ENCODE measurements at places on chromosomes 11 and 22.

DNA sequence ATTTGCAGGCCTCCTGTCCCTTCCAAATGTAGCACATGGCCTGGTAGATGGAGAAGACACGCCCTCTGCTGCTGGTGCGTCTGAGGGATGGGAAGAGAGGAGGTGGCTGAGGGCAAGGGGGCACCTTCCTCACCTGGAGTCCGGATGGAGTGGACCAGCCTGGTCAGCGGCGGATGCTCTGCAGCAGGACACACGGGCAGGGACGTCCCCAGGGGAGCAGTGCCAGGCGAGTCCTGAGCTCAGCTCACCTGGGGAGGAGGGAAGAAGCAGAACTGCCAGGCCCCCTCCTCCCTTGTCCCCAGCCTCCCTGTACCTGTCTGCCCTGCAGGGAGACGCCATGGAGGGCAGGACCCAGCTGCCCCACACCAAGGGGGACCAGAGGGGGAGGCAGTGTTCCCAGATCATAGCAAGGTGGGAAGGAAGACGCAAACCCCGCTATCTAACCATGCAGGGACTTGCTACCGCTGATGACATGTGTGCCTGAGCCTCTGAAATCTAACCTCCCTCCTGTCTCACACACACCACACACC is 1495.9 kb downstream of the BRD1 start:
- no peak for DNase-seq

DNA sequence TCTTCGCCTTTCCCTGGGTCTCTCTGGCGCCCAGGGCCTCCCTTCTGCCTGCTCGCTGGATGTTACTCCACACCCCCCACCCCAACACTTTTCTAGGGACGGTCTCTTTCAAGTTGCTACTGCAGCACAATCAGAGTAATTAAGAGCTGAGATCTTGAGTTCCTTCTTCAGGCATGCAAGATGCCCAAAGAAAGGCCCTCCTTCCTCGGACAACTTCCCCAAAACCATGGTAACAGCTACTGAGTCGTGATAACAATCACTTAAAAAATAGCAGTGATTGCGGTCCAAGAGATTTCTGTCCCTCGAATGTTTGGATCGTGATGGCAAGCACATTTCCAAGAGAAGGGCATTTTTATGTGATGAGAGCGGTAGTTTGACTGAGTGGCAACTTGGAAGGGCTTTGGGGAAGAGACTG is 638 bp upstream of the TENM4 start:
- DNase-seq, result no peak

DNA sequence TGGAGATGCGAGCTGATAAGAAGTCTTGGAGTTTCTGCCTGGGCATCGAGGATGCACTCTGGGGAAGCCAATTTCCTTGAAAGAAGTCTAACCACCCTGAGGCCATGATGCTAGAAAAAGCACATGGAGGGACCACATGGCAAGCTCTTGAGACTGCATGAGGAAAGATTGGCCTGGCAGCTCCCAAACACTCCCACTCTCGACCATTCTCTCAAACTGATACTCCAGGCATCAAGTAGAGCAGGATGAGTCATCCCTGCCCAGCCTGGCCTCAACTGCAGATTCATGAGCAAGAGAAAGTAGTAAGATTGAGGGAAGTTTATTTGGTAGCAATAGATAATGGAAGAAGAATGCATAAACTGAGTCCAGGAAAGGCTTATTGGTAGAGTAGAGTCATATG is 194.3 kb downstream of the KIF18A start:
- no peak for DNase-seq

DNA sequence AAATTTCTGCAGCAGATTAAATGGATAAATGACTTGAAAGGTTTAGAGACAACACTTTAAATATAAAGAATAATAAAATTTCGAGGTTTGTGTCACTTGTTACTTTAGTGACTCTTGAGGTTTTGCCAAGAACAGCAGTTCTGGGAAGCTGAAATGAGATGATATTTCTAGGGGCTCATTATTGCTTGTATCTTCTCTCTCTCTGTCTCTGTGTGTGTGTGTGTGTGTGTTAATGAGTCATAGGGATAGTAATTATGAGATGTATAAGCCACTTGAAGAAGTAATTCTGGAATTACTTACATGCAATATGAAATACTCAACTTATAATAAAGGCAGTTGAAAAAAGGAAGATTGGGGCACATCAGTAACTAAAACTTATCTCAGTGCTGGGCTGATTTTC is 9.6 kb upstream of the OR10G7 start:
- no peak for DNase-seq

DNA sequence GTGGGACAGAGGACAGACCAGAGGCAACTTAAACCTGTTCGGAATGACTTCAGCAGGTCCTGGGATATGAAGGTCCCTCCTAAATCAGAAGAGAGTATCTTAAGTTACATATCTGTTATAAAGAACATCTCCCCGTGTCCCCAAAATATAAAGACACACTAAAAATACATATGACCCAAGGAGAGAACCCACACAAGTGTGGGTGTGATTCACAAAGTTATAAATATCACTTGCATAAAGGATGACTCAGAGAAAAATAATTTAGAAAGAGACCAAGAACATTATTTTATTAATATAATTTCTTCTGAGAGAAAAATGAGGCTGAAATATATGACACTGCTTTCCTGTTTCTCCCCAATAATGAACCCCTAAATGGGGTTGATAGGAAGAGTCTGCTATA is 14.2 kb downstream of the OR5B21 start:
- no peak for DNase-seq

DNA sequence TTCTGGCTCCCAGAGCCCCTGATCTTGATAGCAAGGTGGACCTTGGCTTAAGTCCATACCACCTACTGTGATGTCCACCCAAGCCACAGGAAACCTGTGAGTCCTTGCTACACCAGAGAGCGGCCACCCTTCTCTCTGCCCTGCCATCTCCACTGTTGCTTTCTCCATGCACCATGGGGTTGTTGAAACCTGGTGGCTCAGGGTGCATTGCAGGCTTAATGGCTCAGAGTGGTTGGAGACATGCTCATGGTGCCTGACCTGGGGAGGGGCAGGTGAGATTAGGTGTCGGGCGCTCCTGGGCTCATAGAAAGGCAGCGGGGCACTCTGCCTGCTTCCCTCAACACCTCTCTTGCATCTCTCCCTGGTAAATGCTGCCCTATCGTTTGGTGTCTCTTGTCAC is 25.0 kb upstream of the CACNG2 start:
- DNase-seq, result no peak

- no peak for DNase-seq
These were observed 1.6 kb downstream of the CBX7 start for GRCh38 chr22:39150848-39151215.

- DNase-seq, result no peak
These were observed 25.2 kb upstream of the PLET1 start for GRCh38 chr11:112285841-112286311.

- no peak for DNase-seq
These were observed 44.5 kb downstream of the MED15 start for GRCh38 chr22:20551805-20552442.

DNA sequence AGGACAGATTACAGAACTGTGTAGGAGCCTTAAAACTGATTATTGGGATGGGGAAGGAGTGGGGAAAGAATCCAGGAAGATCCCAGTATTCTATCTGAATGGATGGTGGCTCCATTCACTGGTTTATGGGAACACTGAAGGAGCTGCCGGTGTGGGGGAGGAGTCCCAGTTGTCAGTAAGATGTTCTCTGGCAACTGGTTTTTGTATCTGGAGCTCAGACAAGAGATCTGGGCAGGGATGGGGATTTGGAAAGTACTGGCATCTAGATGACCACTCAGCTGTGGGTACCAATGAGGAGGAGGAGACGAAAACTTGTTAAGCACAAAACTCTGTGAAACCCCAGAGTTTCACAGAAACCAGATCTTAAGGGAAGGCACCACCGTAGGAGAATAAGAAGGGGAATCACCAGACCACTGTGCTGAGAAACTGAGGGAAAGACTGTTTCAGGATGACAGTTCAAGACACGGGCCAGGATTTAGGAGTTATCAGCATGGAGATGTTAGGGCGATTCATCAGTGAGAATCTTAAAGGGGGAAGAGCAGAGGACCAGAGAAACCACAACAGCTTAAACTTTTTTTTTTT is 28.1 kb downstream of the LDLRAD3 start:
- DNase-seq, result no peak

GRCh38 chr11:28793282-28793738 is 685.1 kb downstream of the METTL15 start:
- no peak for DNase-seq

GRCh38 chr11:12224537-12224893 is 114.1 kb downstream of the MICAL2 start:
- DNase-seq, result peak; percentile 85

DNA sequence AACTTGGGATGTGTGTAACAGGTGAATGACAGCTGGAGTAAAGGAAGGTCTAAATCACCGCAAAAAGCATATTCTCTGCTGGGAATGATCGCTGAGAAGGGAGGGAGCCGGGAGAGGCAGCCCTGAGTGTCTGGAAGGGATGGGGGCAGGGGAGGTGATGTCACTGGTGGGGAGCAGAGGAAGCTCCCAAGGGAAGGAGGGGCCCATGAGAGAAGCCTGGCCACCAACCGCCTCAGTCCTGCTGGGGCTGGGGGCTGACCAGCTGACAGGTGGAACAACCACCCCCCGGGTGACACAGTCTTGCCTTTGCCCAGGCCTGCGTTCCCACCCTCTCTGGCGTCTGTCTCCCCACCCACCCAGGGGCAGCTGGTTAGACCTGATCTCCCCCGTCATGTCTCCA is 6.0 kb upstream of the FLRT1 start:
- DNase-seq, result no peak

DNA sequence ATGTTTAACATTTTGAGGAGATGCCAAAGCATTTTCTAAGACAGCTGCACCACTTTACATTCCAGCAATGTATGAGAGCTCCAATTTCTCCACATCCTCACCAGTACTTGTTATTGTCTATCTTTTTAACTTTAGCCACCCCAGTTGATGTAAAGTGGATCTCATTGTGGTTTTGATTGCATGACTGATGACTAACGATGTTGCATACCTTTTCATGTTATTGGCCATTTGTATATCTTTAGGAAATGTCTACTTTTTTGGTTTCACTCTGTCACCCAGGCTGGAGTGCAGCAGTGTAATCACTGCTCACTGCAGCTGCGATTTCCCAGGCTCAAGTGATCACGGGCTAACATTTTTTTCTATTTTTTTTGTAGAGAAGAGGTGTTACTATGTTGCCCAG is 8.9 kb downstream of the TTC28 start:
- no peak for DNase-seq

DNA sequence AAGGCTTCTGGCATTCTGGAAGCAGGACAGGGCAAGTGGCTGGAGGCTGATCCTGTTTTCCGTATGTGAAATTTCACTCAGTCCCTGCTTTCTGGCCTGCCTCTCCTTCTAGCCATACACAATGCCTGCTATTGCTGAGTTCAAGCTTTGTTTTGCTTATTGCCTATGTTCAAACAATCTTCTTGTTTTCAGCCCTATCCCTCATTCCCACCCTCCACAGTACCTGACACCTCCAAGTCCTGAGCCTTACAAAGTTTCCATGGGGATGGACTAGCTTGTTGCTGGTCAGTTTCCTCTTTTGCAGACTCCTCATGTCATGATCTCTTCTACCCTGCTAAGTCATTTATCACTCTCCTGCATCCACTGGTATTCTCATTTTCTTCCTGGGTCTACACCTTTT is 38.1 kb downstream of the FAM76B start:
- no peak for DNase-seq
